Osteoblast (primary cell): ENCODE measurements at places on chromosomes 6 and 20. TPM values are rescaled to one million over a fixed set of nuclear protein-coding genes. Genes with fewer than 3 reads are reported as not detected.

Gene KIFC1
- 3.2 and 4.0 TPM in 2 replicates for total RNA-seq

Gene F13A1
- under 0.01 TPM in 2 replicates for total RNA-seq

GRCh38 chr6:85436411-85436810, 13.5 kb upstream of the NT5E start:
- DNase-seq = no peak
- H3K27ac ChIP-seq = peak overlapping the region; percentile 70
- H3K4me3 ChIP-seq = no peak overlapping the region
- no peaks in the 10 kb centered on the region for H3K27me3 ChIP-seq
- H3K4me1 ChIP-seq = peaks cover 20% of the 10 kb centered on the region

- no peak for DNase-seq
- no peaks in the 10 kb centered on the region for H3K27me3 ChIP-seq
- no peaks in the 10 kb centered on the region for H3K36me3 ChIP-seq
- no peak overlapping the region for H3K27ac ChIP-seq
- no peak overlapping the region for H3K4me3 ChIP-seq
Observed at GRCh38 chr20:14860410-14860814, 523.0 kb upstream of the FLRT3 start.

DNA sequence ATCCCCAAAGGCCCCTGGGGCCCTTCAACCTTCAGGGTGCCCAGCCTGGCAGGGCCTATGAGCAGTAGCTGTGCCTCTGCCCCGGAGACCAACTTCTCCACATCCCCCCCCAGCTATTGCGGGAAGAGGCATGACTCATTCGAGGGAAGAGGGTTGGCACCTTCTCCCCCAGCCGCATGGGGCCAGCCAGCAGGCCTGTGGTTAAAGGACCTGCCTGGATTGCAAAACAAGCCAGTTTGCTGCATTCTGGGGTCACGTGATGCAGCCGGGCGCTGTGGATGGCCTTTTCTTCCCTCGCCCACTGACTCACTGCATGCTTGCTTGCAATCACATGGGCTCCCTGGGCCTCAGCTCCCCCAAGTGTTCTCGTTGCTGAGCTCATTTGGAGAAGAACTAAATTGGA, 182.5 kb downstream of the MAFB start:
- H3K27ac ChIP-seq = peak overlapping the region; percentile 64
- peaks cover 34% of the 10 kb centered on the region for H3K4me1 ChIP-seq
- no peaks in the 10 kb centered on the region for H3K36me3 ChIP-seq

DNA sequence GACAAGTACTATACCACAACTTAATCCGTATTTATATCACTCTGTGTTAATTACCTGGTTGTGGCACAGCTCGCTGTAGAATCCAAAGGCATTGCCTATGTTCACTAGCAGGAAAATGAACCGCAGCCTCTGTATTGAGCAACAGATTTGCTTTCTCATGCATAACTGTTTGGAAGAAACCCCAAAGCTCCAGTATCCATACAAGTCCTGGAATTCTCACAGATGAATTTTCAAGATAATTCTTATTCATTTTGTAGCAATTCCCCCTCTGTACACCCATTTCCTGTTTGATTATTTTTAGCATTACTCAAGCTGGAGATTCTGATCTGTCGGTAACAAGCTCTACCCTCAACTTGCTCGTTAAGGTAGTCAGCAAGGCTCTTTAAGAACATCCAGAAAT, 63.5 kb downstream of the STMND1 start:
- no peak overlapping the region for H3K27ac ChIP-seq
- peaks cover 4% of the 10 kb centered on the region for H3K4me1 ChIP-seq
- peak; percentile 65 for DNase-seq
- H3K36me3 ChIP-seq = no peaks in the 10 kb centered on the region
- peaks cover 15% of the 10 kb centered on the region for H3K27me3 ChIP-seq
- no peak overlapping the region for H3K4me3 ChIP-seq

GRCh38 chr20:63083831-63084562, 77.2 kb upstream of the BHLHE23 start:
- no peak overlapping the region for H3K27ac ChIP-seq
- H3K4me1 ChIP-seq = no peaks in the 10 kb centered on the region
- H3K36me3 ChIP-seq = no peaks in the 10 kb centered on the region
- H3K27me3 ChIP-seq = peaks cover 8% of the 10 kb centered on the region
- no peak overlapping the region for H3K4me3 ChIP-seq

Gene GINS1
- total RNA-seq = 2.2 and 2.4 TPM in 2 replicates

DNA sequence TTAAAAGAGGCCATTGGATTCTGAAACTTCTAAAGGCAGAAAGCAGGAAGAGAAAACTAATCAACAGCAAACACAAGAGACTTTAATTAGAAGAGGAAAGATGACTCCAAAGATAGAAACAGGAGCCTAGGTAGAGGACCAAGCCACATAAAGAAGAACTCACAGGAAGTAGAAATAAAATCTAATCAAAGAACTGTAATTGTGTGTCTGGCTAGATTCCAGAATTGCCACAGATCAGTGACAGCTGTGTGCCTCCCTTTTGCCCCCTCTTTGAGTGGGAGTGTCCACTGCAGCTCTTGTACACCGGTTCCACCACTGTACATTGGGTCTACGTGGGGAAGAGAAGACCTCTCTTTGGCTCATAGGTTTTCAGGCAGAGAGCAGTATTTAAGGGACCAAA, 22.3 kb upstream of the THEMIS start:
- H3K27ac ChIP-seq = no peak overlapping the region
- no peaks in the 10 kb centered on the region for H3K4me1 ChIP-seq
- H3K36me3 ChIP-seq = no peaks in the 10 kb centered on the region
- H3K4me3 ChIP-seq = no peak overlapping the region
- no peak for DNase-seq

Gene ANGPT4
- total RNA-seq = under 0.01 TPM in 2 replicates

GRCh38 chr6:68709882-68710281, 74.8 kb downstream of the ADGRB3 start:
- no peak overlapping the region for H3K27ac ChIP-seq
- H3K4me3 ChIP-seq = no peak overlapping the region
- no peaks in the 10 kb centered on the region for H3K36me3 ChIP-seq
- no peaks in the 10 kb centered on the region for H3K4me1 ChIP-seq

DNA sequence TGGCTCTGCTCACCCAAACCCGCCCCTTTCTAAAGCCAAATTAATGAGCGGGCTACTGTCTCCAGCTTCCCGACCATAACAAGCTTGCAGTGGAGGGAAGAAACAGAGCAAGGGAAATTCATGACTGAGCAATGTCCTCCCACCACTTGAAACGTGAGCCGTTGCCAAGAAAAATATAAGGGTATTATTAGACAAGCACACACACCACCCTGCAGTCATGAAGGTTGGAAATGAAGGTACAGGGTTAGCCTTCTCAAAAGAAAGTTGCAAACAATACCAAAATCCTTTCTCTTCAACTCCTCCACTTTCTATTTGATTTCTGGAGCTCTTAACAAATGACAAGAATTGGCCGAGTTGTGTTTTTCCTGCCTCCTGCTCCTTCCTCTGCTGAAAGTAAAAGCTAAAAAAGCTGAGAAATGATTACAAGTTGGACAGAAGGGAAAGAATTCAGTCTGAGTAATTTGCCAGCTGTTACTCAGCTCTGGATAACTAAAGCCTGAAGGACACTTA, 151.1 kb upstream of the B3GAT2 start:
- H3K36me3 ChIP-seq = no peaks in the 10 kb centered on the region
- H3K27me3 ChIP-seq = no peaks in the 10 kb centered on the region

Gene LHFPL5
- total RNA-seq = not detected in 2 replicates

GRCh38 chr6:6711031-6711785, 122.7 kb downstream of the LY86 start:
- peaks cover 2% of the 10 kb centered on the region for H3K27me3 ChIP-seq
- H3K36me3 ChIP-seq = no peaks in the 10 kb centered on the region
- H3K4me3 ChIP-seq = no peak overlapping the region
- no peak for DNase-seq
- peaks cover 13% of the 10 kb centered on the region for H3K4me1 ChIP-seq

DNA sequence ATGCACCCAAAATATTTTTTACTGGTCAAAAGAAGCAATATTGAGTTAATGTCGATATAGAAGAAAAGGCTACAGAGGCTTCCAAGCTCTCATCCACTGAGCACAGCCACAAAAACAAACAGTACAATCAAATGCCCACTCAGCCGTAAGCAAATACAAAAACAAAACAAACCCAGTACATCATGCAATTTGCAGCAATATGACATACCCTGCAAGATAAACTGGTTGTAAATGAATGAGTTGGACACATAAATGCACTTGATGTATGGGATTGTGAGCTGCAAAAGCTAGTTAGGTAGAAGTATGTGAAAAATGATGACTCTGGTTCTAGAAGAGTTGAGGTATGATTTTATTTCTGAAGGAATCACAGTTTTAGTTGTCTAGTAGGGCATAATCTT, 83.9 kb downstream of the SESN1 start:
- H3K4me1 ChIP-seq = no peaks in the 10 kb centered on the region
- DNase-seq = no peak
- no peak overlapping the region for H3K4me3 ChIP-seq
- H3K36me3 ChIP-seq = no peaks in the 10 kb centered on the region

GRCh38 chr6:44097782-44098317, 29.4 kb downstream of the MRPL14 start:
- no peaks in the 10 kb centered on the region for H3K4me1 ChIP-seq
- peaks cover 5% of the 10 kb centered on the region for H3K36me3 ChIP-seq
- H3K27me3 ChIP-seq = no peaks in the 10 kb centered on the region
- no peak for DNase-seq

Gene METTL24
- 0.29 and 0.36 TPM in 2 replicates for total RNA-seq

DNA sequence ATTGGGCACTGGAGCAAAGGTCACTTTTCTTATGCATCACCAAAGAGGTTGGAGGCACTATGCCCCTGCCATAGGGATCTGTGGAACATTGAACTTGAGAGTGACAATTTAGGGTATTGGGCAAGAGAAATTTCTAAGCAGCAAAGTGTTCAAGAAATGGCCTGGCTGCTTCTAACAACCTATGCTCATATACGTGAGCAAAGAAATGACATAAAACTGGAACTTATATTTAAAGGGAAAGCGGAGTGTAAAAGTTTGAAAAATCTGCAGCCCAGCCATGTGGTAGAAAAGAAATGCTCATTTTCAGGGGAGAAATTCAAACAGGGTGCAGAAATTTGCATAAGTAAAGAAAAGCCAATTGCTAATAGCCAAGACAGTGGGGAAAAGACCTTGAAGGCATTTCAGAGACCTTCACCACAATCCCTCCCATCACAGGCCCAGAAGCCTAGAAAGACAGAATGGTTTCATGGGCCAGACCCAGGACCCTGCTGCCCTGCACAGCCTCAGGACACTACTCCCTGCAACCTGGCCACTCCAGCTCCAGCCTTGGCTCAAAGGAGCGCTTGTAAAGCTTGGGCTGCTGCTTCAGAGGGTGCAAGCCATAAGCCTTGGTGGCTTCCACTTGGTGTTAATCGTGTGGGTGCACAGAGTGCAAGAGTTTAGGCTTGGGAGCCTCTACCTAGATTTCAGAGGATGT, 24.4 kb downstream of the NCR2 start:
- DNase-seq = no peak
- H3K27ac ChIP-seq = no peak overlapping the region
- H3K36me3 ChIP-seq = no peaks in the 10 kb centered on the region
- no peak overlapping the region for H3K4me3 ChIP-seq

DNA sequence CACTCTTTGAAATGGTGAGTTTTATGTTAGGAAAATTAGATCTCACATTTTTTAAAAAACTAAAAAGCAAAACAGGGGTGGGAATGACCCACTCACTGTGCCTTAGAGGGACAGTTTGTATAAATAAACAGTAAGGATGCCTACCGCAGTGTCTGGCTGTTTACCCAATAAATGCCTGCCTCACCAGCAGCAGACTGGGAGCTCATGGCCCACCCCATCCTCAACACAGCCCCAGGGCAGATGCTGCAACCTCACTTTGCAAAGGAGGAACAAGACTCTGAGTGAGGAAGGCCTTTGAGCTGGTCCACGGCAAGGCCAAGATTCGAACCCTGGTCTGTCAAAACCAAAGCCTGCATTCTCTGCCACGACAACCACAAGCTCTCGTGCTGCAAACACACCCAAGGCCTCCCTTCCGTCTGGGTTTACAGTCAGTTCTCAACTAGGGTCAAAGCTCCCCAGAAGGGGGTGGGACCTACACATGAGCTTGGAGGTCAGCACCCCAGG, 77.8 kb downstream of the BMP7 start:
- no peaks in the 10 kb centered on the region for H3K27me3 ChIP-seq
- no peak for DNase-seq
- no peaks in the 10 kb centered on the region for H3K4me1 ChIP-seq
- H3K4me3 ChIP-seq = no peak overlapping the region

- peak within 1 kb of the TSS; percentile 86 for H3K4me3 ChIP-seq
- peaks cover 24% of the 10 kb centered on the region for H3K4me1 ChIP-seq
- H3K27me3 ChIP-seq = no peaks in the 10 kb centered on the region
- H3K27ac ChIP-seq = peak within 1 kb of the TSS; percentile 96
- H3K36me3 ChIP-seq = no peaks in the 10 kb centered on the region
Observed at GRCh38 chr20:50190251-50191064, at the start of gene CEBPB. TSS of gene CEBPB (plus strand) at chr20:50190830. CDS start at chr20:50191034, 204 bp downstream.

DNA sequence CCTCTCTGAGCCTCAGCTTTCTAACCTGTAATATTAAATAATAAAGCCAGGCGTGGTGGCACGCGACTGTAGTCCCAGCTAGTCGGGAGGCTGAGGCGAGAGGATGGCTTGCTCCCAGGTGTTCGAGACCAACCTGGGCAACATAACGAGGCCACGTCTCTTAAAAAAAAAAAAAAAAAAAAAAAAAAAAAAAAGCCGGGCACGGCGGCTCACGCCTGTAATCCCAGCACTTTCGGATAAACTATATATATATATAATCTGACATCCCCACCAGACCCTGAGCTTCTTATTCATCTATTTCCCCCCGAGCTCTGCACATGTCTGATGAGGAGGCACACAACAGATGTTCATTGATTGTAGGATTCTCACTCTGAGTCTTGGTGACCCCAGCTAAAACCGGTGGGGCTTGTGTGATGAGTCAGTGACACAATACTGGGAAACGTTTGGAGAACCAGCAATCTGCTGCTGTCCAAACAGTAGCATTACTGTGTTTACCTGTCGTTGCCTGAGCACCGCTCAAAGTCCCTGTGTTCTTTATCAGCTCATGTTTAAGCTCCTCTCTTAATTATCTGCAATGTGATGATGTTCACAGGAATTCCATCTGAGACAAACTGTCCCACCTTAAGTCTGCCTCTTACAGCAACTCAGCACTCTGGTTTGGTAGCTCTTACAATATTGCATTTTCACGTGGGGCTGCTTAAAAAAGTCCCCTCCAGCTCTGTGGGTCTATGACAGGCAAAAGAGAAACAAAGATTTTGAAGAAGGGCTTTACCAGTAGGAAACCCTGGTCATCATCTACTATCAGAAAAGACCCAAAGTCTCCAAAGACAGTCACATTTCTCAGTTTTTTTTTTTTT, 1.0 kb upstream of the SPATA2 start:
- H3K27ac ChIP-seq = peak overlapping the region; percentile 100
- peaks cover 28% of the 10 kb centered on the region for H3K4me1 ChIP-seq
- no peaks in the 10 kb centered on the region for H3K27me3 ChIP-seq
- H3K36me3 ChIP-seq = no peaks in the 10 kb centered on the region

Gene RGS17
- 1.4 and 1.8 TPM in 2 replicates for total RNA-seq

Gene EGFL8
- total RNA-seq = 0.29 and 0.36 TPM in 2 replicates

- H3K36me3 ChIP-seq = no peaks in the 10 kb centered on the region
- no peaks in the 10 kb centered on the region for H3K4me1 ChIP-seq
- H3K27me3 ChIP-seq = peaks cover 24% of the 10 kb centered on the region
- no peak overlapping the region for H3K4me3 ChIP-seq
- no peak overlapping the region for H3K27ac ChIP-seq
Observed at GRCh38 chr20:49380337-49380780, 102.1 kb downstream of the KCNB1 start.

DNA sequence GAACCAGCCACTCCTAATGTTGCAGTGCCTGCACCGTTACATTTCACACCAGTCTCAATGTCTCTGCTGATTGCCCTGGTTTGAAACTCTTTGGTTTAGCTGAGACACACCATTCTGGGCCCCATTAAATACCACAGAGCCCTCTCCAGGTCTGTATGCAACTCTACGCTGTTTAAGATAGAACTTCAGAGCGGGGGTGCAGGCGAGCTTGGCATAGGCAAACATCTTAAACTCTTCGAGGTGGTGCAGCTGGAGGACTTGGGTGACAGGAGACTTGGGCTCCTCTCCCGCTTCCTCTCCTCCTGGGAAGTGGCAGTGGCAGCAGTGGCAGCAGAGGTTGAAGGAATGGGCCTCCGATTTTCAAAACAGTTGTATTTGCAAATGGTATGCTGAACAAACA, 18.5 kb upstream of the SSR1 start:
- H3K36me3 ChIP-seq = no peaks in the 10 kb centered on the region
- H3K27me3 ChIP-seq = no peaks in the 10 kb centered on the region
- no peak overlapping the region for H3K27ac ChIP-seq
